ENCODE measurements at places on chromosomes 5 and 9.

DNA sequence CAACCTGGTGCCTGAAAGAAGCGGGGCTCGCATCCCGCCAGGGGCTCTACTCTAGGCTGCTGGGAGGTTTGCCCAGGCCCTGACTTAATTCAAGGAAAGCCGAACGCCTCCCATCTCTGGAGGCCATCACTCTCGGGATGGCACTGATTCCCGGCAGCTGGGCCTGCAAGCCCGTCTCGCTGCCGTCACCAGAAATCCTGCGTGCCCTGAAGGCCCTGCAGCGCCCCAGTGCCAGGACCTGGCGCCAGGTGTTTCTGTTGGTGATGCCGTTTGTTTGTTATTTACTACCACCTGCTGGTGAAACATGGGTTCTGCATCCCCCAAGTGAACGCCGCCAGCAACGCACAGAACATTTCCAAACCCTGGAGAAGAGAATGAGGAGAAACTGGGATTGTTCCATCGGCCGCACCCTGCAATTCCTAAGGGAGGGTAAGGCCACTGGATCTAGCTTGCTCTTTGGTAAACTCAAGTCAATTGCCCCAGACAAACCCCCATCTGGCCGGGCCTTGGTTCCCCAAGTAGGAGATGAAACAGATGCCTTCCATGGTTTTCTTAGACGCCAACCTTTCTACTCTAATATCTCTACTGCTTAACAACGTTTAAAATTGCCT lies 77.9 kb downstream of the AK8 start:
- no peak for DNase-seq

- no peak for DNase-seq
Measured at GRCh38 chr5:98414938-98415337, 358.5 kb upstream of the RGMB start.

- no peak for DNase-seq
Measured at GRCh38 chr5:170275376-170275994, 22.1 kb downstream of the LCP2 start.

DNA sequence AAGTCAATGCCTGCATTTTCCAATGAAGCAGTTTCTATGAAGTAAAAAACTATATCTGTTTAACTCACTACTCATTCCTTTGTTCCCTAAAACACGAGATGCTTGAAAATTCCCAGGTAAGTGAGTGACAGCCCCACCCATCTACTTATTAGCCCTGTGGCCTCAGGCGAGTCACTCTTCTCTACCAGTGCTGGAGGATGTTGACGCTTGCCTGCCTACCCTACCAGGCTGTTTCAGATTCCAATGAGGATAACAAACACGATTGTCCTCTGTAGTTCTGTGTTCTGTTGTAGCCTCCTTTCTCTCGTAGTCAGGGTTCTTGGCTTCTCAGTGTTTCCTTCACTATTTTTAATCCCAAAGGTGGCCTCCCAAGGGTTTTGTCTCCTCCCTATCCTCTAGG lies 388.8 kb downstream of the KDM4C start:
- DNase-seq = no peak

All from coronary artery (tissue), 2 donors.